ENCODE measurements at places on chromosomes 16 and 17.

DNA sequence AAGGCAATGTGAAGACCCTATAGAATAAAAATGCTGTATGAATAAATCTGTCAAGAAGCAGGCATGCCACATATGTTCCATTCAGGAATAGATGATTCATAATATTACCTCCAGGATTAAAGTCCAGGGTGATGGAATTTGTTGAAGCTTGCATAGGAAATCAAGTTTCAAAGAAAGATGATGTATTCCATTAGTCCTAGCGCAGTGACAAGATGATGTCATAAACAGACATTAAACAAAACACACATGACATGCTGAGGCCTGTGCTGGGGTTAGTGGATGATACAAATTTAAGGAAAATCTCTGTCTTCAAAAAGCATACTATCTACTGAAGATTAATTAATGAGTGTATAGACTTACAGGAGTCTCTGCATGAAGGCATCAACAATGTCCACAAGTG is 1025.2 kb downstream of the CDH11 start:
- no peak for DNase-seq

DNA sequence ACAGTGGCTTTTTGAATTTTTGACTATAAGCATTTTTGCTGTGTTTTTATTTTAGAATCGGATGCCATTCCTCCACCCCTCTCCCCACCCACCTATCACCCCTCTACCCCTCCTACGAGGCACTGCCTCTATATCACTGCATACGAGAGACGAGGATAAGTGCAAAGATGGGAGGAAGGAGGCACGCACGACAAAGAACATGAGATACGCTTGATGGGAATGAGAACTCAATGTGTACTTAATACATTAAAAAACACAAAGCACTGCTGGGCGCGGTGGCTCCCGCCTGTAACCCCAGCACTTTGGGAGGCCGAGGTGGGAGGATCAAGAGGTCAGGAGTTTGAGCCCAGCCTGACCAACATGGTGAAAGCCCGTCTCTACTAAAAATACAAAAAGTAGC is 8.8 kb upstream of the USP43 start:
- no peak for DNase-seq

- DNase-seq: no peak
These were observed 29.7 kb downstream of the MBTPS1 start for GRCh38 chr16:84087001-84087400.

- no peak for DNase-seq
These were observed 160.9 kb upstream of the CDH5 start for GRCh38 chr16:66205287-66206231.

DNA sequence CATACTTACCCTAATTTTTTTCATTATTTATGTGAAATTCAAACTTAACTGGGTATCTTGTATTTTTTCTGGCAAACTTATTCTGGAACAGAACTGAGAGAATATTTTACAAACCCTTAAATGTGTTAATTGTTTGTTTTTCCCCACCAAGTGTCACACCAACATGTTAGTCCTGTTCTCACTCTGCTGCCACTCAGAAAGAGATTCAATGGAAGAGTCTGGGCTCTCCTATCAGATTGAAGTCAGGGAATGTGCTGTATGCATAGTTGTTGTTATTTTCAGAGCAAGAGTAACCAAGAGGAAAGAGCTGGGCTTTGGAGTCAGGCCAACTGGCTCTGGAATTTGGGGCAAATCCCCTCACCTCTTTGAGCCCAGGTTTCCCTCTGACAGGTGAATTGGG is 43.2 kb downstream of the SLC6A2 start:
- DNase-seq: no peak

- DNase-seq: no peak
These were observed 16.6 kb downstream of the RBFOX3 start for GRCh38 chr17:79594271-79594670.

DNA sequence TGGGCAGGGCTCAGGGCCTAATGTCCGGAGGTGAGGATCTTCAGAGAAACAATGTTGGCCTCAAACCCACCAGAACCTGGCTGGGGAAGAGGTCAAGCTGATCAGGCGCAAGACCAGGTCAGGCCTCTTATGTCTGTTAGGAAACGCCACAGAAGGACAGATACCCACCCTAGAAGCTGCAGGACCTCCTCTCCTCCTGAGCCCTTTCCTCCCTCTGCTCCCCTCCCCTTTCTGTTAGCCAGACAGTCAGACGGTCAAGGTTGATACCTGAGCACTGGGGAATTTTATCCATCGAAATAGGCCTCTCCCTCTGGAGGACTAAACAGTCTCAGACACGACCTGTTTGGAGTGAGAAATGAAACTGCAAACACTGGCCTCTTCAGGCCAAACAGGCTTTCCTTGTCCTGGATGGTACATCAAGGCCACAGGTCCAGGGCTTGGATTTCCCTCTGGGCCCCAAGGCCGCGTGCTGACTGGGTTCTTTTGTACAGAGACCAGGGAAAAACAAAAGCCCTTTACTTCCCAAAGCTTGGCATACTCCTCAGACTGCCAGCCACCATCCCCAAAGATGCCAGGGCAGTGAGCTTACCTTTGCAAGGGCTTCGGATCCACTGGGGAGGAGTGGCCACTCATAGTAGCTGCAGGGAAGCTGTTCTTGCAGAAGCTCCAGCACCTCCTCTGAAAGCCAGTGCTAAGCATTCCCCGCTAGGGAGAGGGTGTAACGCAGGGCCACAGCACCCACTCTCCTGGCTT is 135.8 kb downstream of the CCDC182 start:
- DNase-seq: no peak

GRCh38 chr17:5921512-5922282 is 148.5 kb upstream of the WSCD1 start:
- DNase-seq: no peak
